Stimulated activated CD8-positive, alpha-beta memory T cell treated with anti-CD3 and anti-CD28 coated beads, Interleukin-15, amount 100 ng/mL, for 24 hours (primary cell): ENCODE measurements at places on chromosomes 2 and 18.

- no peak for DNase-seq
Observed at GRCh38 chr2:52414561-52415295, 1352.9 kb upstream of the CHAC2 start.

- DNase-seq, result no peak
Observed at GRCh38 chr18:75154259-75154658, 54.7 kb downstream of the PTGR3 start.

DNA sequence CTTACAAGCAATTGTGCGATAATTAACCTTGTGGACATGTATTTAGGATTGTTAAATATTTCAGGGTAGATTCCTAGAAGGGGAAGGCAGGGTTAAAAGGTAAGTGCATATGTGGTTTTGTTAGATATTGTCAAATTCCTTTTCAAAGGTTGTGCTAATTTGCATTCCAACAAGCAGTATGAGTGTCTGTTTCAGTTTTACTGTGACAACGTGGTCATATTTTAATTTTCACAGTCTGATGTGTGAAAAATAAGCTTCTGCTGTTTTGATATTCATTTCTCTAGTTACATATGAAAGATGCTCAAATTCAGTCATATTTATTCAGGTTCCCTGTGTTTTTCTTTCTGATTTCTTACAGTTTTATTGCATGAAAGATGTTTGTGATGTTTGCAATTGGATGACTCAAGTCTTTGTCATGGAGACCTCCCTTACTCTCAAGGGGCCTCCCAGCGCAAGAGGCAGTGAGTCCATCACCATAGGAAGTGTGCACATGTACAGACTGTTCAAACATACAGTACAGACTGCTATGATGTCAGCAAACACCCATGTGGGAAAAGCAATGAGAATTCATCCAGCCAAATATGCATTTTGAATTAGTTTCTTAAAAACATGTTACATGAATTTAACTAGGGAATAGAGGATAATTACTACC lies 310.8 kb downstream of the GALR1 start:
- no peak for DNase-seq

- DNase-seq, result no peak
Observed at GRCh38 chr2:147665105-147665504, 179.7 kb upstream of the ACVR2A start.

- DNase-seq, result no peak
Observed at GRCh38 chr2:67182884-67183283, 214.2 kb upstream of the ETAA1 start.
